ENCODE measurements at places on chromosomes 1 and 21. TPM values are rescaled to one million over a fixed set of nuclear protein-coding genes. Genes with fewer than 3 reads are reported as not detected.
A peak's percentile ranks its signal among the peaks of the same experiment; 100 is the strongest.

Gene ZBTB17
- total RNA-seq = 41.5 TPM

GRCh38 chr1:6601049-6601922, 1.4 kb downstream of the KLHL21 start:
- DNase-seq = peak; percentile 83

DNA sequence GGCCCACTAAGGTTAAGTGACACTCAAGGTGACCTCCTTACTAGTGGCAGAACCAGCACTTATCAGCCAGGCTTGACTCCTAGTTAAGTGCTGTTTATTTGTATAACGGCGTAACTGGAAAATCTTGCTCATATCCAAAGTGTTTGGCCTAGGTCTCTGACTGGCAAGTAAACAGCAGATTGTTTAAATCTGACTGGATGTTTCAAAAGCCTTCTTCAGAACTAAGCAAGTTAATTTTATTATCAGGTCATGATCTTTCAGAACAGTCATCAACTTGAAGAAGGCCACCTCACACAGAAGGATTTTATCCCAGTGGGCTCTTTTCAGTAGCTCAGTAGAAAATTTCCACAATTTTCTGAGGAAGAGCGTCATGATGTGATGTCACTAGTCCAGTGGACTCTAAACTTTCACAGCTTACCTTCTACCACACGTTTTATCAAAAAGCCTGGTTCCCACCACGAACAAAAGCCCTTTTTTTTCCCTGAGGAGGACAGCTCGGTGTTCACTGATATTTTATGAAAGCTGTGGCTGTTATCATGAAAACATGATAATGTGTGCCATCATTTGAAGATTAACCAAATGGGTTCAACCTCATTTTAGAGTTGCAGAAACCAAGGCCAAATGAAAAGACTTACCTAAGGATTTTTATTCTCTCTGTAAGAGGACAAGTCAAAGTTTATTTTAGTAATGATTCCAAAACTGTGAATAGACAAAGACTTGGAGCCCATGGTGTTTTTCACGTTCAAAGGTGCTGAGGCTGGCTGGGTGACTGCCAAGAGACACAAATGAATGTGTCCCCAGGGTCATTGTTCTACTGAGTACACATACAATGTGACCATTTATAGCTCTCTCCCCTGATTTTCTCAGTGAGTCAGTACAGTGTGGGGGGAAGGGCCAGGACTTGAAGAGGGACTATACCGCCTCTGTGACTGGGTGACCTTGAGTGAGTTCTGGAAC, 9.1 kb downstream of the SGIP1 start:
- peak; percentile 54 for DNase-seq

- DNase-seq = no peak
Measured at GRCh38 chr1:227790868-227791267, 24.6 kb upstream of the PRSS38 start.

- DNase-seq = peak; percentile 25
Measured at GRCh38 chr1:119294199-119294598, 74.4 kb upstream of the HAO2 start.

GRCh38 chr1:64511044-64511443, 41.1 kb downstream of the CACHD1 start:
- DNase-seq = no peak

Gene COL16A1
- 29.0 TPM for total RNA-seq

DNA sequence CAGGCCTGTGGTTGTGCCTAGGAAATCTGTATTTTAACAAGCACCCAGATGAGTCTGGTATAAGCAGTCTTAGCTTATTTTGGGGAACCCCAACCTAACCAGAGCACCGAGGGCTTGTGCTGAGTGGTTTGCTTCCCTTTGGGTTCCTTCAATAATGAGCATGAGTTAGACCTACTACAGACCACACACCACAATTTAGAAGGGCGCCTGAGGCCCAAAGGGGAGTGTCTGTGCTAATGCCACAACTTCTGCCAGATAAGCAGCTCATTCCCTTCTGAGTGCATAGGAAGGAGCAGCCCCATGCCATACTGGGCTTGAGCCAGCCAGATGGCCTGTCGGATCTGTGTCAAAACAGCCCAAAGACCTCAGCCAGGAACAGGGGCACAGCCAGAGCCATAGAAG, 15.4 kb upstream of the LSS start:
- DNase-seq = no peak

- no peak for DNase-seq
Measured at GRCh38 chr1:171922999-171923398, 81.7 kb downstream of the DNM3 start.

Gene SLC25A34
- total RNA-seq = 1.5 TPM

Gene RNU1-3
- 8,605 TPM for total RNA-seq

GRCh38 chr21:16176570-16176969, 446.8 kb downstream of the USP25 start:
- no peak for DNase-seq

Gene KRTAP21-2
- not detected for total RNA-seq

DNA sequence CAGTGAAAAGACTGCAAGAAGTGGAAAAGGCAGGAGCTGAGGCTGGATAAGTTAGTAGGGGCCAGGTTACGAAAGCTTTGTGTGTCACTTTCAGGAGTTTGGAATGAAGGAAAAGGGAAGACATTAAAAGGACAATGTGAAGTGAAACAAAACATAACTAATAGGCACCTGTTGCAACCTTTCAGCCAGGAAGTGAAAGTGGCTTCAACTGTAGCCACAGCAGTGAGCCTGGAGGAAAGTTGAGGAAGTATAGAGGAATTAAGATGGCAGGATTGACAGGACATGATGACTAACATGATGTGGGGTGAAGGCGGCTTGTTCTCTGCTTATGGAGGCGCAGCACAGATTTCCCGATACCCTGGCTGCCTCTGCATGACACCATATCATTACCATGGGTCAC, 68.9 kb downstream of the C4BPA start:
- DNase-seq = no peak

Gene NKAIN1
- 0.19 TPM for total RNA-seq

- peak; percentile 22 for DNase-seq
Measured at GRCh38 chr1:224497714-224498573, 63.3 kb upstream of the WDR26 start.

DNA sequence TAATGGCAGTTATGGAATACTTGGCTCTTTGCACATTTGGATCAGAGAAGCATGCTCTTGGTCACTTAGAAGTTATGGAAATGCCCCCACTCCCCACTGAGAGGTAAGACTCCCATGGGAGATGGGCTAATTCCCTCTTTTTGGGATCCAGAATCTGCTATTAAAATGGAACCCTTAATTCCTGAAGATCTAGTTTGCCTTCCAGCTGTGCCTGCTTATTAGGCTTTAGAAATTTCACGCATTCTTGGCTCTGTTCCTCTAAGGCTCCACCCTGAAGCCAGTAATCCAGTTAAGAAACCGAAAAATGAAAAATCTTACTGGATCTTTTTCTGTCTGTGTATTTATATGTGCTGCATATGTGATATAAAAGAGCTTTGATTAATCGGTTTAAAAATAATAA, 76.7 kb downstream of the USH2A start:
- no peak for DNase-seq

DNA sequence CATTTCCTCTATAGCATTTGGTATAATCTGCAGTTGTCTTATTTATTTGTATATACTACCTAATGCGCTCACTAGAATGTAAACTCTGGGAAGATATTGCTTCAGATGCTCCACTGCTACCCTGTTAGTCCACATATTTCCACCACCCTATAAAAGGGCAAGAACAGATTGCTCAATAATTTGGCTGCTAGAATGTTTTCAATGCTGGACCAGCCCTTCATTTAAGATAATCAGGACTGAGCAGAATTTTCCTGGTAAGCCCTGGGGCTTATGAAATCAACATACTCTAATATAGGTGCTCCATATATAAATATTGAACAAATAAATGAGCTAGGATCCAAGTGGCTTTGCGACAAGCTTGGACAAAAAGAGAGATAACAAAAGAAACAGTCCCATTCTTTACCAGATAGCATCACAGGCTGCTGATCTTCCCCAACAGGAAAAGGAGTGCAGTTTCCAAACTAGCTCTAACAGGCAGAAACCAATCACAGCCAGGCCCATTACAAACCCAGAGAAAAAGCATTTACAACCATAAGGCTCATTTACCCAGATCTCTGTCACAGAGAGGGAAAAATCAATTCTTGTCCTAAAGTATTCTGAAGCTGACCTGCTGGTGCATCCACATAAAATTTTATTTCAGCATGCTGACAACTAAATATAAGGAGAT, 8.3 kb downstream of the BCAR3 start:
- DNase-seq = no peak

Gene CD84
- 17.5 TPM for total RNA-seq

GRCh38 chr1:100440075-100440809, 87.9 kb downstream of the CDC14A start:
- no peak for DNase-seq

Gene SYPL2
- 6.7 TPM for total RNA-seq
